Stimulated activated CD4-positive, alpha-beta T cell treated with anti-CD3 and anti-CD28 coated beads, TNF-alpha, amount 100 ng/mL, for 4 hours (primary cell): ENCODE measurements at places on chromosomes 16 and 17.

GRCh38 chr16:51710905-51711563, 560.0 kb upstream of the SALL1 start:
- DNase-seq, result no peak

DNA sequence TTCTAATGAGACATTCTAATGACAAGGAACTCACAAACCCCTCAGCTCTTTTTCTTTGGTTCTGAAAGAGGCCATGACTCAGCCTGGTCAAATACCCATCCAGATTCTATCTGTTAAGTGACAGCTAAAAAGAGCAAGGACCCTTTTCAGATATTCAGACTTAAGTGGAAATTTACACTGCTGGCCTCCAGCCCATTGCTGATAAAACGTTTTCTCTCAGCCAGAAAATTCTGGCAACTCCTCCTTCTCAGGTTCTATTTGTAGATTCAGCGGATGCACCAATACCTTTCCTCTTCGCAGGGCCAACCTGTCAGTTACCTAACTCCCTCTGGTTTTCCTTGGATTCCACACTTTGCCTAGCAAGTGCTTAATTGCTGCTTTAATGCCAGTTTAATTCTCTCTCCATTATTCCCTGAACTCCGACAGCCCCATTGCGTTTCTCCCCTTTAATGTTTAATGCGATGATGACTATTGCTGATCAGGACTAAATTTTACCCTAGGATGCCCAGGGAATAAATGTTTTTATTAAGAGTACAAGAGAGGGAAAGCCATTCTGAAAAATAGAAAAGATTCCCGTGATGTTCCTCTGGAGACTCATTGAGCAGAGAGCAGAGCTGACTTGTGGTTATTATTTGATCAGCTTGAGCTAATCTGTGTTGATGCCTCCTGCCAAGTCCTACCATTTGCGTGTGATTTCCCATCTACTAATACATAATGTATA, 35.9 kb upstream of the TOM1L1 start:
- no peak for DNase-seq

DNA sequence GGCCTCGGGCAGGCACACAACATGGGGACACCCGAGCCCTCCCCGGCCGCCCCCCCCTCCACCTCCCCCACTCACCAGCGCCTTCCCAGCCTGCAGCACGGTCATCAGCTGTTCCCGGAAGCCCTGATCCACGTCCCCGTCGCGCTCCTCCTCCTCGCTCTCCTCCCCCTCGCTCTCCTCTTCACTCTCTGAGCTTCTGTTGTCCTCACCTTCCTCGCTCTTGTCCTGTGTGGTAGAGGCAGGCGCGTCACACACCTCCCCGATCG, 10.3 kb downstream of the MYBBP1A start:
- no peak for DNase-seq

GRCh38 chr17:7478276-7479212, 887 bp downstream of the ZBTB4 start:
- no peak for DNase-seq

GRCh38 chr16:74888888-74889287, 96.0 kb downstream of the WDR59 start:
- DNase-seq, result no peak

DNA sequence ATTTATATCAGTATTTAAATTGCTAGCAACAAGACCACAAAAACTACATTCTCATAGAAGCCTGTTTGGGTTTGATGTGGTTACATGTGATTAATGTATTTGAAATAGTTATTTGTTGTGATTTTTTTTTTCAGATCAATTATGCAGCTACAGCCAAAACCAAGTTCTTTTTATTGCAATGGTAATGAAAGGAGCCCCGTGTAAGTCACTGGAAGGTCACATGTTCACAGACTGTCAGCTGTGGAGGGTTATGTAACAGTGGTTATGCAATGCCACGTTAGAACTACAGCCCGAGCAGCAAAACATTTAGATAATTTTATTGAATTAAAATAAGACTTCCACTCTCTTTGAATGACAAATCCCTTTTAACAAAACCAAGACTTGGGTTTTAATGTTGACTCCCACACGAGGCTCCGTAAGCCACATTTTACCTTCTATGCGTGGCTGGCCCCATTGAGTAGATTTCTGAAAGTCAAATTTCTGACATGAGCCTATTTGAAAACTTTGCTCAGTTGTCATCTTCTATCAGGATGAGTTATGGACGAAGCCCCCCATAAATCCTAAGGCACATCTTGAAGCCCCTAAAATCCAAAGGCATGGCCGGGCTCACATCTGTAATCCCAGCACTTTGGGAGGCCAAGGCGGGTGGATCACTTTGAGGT, 41.8 kb upstream of the SEC14L1 start:
- no peak for DNase-seq

DNA sequence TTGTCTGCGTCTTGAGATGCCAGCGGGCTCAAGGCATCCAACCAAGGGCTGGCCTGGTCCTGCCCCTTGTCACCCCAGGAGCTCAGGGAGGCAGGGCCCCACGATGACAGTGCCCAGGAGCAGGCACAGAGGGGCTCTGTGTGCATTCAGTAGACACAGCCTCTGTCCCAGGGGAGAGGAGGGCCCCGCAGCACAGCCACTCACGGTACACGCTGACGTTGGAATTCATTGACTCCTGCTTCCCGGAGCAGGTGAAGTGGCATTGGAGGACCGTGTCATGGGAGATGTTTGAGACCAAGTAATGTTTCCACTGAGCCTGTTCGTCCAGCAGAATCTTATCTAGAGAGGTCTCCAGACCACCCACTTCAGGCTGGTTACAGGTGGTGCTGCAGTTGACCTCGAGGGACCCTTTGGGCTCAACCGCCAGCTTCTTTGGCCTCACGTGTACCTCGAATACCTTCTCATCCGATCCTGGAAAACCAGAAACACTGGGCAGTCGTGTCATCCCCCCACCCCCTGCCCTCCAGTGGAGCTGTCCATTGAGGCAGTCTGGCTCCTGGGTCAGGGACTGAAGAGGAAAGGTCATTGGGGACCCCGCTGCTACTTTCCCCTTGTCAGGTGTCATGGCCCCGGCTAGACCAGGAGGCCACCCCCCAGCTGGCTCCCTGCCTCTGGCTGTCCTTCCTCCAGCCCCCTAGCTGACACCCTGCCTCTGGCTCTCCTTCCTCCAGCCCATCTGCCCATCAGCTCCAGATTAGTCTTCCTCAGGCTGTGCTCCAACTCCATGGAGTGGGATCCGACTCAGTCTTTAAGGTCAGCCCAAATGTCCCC, 7.0 kb downstream of the PRR29 start:
- DNase-seq, result no peak

- DNase-seq, result no peak
These were observed 154.0 kb upstream of the ASIC2 start for GRCh38 chr17:33447090-33447489.

DNA sequence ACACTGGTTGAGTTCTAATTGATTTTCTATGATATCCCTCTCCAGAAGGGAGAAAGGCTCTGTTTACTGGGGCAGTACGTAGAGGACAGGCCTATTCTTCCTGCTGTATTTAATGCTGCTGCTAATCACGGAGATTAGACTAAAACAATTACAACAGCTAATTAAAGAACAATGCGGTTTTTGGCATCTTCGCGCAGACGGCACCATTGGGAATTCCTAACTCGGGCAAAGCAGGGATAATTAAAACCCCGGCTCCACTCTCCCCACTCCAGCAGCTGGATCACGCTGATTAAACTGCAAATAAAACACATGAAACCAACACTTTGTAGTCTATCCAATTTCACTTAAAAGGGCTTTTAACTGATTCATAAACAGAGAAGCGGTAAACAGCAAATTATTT, 147.6 kb downstream of the XYLT1 start:
- no peak for DNase-seq
